ENCODE measurements at places on chromosomes 2 and 18.

GRCh38 chr18:36328385-36328858 lies 30.9 kb downstream of the FHOD3 start:
- DNase-seq = no peak

DNA sequence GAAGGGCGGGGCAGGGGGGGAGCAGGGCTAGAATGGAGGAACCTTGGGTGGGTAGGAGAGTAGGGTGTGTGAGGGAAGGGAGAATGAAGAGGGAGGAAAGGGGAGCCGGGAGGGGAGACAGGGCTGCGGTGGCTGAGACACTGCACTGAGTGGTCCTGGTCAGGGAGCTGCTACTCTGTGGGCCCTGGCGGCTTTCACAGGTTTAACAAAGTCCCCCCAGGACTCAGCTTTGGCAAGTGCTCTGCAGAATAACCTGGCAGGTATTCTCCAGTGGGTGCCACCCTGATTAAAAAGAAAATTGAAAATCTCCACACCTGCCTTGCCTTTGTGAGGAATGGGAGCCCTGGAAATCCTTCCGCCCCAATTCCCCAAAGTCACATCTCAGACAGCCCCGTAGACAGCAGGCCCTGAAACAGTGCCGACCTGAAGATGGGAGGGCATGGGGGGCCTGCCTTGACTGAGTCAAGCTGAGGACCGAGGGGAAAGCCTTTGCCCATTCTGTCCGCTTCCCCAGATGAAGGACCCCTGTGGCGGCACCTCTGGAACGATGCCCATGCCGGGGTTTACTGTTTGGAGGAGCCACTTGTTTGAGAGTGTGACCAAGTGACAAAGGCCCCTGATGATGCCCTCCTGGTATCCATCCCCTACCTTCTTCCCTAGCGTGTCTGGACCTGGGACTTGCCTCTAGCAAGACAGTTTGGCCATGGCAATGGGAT lies 43.6 kb upstream of the OTOS start:
- DNase-seq = no peak

DNA sequence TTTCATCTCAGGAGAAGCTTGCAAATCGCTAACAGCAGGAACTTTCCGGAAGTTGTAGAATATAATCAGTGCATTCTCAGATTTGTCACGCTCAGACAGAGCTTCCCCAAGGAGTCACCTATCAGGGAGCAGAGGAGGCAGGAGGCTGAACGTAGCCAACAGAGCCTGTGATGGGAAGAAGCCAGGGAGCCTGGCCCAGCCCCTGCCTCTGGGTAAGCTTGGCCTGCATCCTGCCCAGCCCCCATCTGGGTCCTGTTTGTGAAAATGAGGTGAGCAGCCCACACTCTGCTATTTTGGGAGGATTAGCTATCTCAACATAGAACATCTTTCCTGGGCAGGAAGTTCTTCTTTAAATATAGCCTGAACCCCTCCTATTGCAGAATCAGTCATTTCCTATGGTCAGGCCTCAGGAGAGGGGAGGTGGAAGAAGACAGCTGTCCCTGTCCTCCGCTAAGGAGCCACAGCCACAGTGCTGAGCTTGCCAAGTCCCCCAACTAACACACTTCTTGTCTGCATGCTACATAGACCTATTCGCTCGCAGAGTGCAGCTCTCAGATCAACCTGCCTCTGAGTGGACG lies 19.2 kb upstream of the PKDCC start:
- DNase-seq = no peak

GRCh38 chr18:13910986-13911385 lies 4.3 kb downstream of the MC2R start:
- no peak for DNase-seq

DNA sequence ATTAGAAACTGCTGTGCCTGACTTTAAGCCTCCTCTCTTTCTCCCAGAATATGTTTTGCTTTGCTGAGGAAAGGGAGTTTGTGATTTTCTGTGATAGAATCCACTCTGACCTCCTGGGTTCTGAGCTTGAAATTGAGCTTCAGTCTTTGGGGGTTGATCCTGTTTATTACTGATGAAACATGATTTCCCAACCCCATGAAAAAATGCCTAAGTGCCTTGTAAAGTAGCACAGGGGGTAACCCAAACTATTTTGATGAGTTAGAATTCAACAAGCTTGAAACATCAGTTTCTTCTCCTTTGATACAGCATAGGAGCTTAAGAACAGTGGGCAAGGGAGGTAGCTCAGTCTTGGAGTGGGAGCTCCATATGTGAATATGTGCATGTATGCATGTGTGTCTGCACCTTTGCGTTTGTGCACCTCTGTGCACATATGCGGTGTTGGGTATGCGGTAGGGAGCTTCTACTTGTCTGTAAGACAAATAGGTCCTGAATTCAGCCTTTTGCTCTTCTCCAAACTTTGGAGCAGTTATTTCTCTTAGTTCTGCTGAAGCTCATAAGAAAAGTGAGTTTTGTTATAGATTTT lies 364.6 kb downstream of the OSR1 start:
- DNase-seq = no peak

DNA sequence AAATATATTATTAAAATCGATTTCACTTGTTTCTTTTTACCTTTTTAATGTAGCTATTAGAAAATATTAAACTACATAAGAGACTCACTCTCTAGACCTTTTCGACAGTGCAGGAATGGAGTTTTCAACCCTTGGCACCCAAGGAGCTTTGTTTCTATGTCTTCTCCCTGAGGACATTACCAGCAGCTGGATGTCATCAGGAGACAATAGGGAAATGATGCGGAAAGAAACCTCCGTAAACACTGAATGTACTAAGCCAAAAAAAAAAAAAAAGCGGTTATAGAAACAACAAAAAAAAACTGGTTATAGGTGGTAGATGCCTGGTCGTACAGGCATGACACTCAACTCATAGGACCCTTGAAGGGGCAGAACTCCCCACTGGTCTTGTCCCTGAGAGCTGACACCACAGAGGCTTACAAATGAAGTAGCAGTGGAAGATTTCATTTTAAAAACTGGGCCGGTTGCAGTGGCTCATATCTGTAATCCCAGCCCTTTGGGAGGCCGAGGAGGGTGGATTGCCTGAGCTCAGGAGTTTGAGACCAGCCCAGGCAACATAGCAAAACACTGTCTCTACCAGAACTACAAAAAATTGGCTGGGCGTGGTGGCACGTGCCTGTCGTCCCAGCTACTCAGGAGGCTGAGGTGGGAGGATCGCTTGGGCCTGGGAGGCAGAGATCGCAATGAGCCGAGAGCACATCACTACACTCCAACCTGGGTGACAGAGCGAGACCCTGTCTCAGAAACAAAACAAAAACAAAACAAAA lies 23.8 kb downstream of the THAP4 start:
- DNase-seq = no peak

DNA sequence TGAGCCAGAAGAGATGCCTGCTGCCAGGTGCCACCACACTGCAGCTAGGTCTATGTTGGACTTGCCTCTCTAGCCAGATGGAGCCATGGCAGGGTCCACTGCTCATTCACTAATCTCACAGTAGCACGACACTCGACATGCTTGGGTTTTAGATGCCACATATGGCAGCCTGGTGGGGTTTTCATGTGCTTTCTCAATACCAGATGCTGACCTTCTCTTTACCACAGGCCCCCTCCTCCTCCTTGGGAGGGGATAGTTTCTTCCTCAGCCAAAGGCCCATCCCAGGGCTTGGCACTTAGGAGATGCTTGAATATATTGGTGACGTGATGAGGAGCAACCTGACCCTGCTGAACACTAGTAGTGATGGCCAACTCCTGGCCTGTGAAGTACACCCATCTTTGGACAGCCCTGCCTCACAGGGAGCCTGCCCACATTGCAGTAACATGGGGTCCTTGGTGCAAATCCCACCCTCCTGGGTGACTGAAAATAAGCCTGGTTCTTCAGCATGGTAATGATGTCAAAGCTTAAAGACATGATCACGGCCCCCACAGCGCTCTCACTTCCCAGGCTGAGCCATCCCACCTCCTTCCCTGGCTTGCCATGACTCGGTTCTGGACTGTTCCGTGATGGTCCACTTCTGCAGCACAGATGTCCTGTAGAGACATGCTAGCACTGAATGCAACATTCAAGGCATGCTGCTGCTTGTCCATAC lies 227.5 kb downstream of the SH3RF3 start:
- no peak for DNase-seq

DNA sequence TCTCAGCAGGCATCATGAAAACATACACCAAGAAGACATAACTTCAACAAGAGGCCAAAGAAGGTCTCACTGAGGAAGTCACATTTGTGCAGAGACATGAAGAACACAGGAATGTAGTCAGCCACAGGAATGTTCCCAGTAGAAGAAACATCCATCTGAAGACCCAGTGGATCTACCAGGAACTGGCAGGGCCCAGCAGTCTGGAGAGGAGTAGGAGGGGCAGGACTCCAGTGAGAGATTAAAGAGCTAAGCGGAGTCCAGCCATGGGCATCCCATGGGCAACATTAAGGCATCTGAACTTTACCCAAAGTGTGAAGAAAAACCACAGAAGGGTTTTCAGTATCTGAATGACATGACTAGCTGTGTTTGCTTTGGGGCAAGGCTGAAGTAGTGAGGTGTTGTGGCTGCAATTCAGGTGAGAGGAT lies 103.1 kb downstream of the UPP2 start:
- DNase-seq = no peak

GRCh38 chr2:130873700-130874346 lies 37.1 kb downstream of the ARHGEF4 start:
- DNase-seq = peak; percentile 70

- no peak for DNase-seq
Observed at GRCh38 chr2:111930875-111931274, 32.5 kb downstream of the MERTK start.

GRCh38 chr18:28669165-28669564 lies 492.2 kb upstream of the CDH2 start:
- DNase-seq = no peak

DNA sequence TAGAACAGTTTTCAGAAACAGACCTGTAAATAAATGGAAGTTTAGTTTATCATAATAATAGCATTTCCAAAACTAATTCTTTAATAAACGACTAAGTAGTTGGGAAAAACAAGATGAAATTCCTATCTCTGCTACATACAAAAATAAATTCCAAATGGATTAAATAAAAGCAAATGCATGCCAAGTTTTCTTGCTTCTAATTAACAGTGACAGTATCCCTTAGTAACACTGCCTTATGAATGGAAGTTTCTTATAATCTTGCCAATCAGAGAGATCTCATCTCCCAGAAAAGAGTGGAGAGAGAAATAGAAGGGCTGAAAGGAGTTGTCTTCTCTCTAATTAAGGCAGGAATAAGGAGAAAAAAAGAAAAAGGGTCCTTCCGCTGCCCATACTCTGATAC lies 133.9 kb downstream of the GFPT1 start:
- no peak for DNase-seq

DNA sequence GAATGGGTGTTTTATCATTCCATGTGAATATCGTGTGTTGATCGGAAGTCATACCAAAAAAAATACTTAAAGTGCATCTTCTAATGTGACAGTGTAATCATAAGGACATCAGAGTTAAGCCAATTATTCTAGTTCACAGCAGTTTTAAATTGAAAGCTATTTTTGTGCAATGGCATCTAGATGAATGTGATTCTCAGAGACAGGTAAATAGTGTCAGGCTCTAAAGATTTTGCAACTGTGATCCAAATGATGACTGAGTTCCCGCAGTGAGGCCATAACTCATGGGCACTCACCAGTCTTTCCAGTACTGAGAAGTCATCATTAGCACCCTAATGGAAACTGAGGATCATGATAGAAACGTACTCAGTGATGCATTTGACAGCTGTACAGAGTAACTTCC lies 542.6 kb downstream of the PARD3B start:
- no peak for DNase-seq

DNA sequence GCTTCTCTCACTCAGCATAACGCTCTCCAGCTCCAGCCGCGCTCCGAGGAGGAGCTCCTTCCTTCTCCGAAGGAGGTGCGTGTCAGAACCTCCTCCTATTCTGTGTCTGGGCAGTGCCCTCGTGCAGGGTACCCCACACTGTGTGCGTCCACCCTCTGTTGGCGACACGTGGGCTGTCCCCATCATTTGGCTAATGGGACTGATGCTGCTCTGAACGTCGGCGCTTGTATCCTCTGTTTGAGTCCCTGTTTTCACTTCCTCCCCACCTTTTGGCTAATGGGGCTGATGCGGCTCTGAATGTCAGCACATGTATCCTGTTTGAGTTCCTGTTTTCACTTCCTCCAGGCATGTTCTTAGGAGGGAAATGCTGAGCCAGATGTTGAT lies 22.2 kb downstream of the KCNG2 start:
- DNase-seq = no peak

DNA sequence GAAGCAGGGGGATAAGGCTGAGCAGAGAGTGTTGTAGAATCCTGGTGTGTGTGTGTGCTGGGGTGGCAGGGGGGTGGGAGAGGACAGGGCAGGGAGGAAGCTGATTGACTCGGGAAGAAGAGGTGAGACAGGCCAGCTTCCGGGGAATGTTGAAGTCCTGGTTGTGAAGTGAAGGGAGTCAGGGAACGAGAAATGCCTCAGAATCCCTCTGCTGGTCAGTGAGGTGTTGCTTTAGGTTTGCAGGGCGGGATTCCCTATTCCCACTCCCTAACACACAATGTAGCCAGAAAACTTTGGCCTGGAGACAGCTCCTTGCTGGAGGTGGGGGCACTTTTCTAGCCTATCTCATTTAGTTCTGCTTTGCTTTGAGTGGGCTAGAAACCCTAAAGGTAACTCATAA lies 265.1 kb downstream of the HAUS1 start:
- DNase-seq = no peak

- DNase-seq = no peak
Observed at GRCh38 chr2:216596980-216597509, 36.2 kb upstream of the IGFBP2 start.

GRCh38 chr2:172991031-172991430 lies 84.6 kb upstream of the MAP3K20 start:
- no peak for DNase-seq

DNA sequence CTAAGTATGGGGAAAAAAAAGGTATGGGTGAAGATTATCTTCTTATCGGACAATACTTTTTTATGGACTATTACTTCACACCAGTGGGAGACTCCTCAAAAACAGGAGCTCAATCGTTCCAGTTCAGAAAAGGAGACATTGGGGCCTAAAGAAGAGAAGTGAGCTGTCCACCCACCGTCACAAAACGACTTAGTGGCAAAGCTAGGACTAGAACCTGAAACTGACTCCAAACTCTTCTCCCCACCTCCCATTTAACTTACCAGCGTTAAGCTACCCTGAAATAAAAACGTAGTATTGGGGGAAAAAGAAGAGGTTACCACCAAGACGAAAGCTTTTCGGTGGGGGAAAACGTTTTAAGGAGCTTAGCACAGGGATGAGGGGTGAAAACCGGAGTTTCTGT lies 503 bp downstream of the GTF3C3 start:
- DNase-seq = no peak

- DNase-seq = no peak
Observed at GRCh38 chr18:22032392-22032961, 136.9 kb upstream of the GATA6 start.
